Islet precursor cell (in vitro differentiated cells): ENCODE measurements at places on chromosomes 12 and 14.
A peak's percentile ranks its signal among the peaks of the same experiment; 100 is the strongest.

- DNase-seq, result no peak
These were observed 208.7 kb downstream of the EGLN3 start for GRCh38 chr14:33742166-33742565.

- DNase-seq, result no peak
These were observed 9.0 kb upstream of the EAPP start for GRCh38 chr14:34548472-34548981.

DNA sequence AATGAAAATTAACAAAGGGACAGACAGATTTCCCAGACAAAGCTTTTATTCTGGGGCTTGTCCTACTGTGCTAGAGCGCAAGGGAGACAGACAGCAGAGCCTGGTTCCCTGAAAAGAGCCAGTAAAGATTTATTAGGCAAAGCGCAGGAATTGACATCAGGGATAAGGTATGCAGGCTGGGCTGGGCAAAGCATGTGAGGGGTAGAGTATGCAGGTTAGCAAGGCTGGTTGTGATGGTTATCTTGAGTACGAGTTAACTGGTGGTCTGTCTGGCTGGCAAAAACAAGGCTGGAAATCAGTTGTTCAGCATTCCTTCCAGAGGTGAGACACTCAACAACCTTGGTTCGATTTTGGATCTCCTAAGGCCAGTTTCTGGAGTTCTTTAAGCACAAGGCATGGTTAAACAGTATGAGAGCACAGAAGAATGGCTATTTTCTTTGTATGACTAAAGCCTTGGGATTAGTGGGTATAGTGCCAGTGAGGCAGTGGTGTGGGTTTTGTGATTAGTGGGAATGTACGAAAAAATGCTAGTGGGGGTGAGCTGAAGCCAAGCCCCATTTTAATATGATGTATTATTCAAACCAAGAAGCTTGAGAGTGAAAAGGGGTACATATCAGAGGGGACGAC lies 30.9 kb downstream of the BTBD7 start:
- DNase-seq, result peak; percentile 98

GRCh38 chr12:4277857-4278256 lies 4.3 kb downstream of the CCND2 start:
- DNase-seq, result peak; percentile 35

GRCh38 chr14:89014569-89014850 lies 190.1 kb downstream of the TTC8 start:
- DNase-seq, result no peak
